ENCODE measurements at places on chromosomes 13 and 19.
A peak's percentile ranks its signal among the peaks of the same experiment; 100 is the strongest.

DNA sequence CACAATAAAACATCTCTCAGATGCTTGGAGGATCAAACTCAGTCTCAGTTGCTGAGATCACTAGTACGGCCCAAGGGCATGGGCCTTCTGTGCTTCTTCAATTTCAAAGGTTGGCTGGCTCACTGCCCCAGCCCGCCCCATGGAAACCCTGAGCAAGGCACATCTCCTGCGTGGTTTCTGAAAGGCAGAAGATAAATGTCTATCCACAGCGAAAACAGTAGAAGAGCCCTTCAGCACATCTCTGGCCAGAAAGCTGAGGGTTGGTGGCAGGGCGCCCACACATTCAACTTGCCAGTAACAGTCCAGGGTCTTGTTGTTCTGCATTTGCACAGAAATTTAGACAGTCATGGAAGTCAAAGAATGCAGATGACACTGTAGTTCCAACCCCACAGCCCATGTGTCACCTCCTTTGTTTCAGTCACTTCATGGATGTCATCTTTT lies 24.0 kb upstream of the KATNAL1 start:
- DNase-seq, result no peak

DNA sequence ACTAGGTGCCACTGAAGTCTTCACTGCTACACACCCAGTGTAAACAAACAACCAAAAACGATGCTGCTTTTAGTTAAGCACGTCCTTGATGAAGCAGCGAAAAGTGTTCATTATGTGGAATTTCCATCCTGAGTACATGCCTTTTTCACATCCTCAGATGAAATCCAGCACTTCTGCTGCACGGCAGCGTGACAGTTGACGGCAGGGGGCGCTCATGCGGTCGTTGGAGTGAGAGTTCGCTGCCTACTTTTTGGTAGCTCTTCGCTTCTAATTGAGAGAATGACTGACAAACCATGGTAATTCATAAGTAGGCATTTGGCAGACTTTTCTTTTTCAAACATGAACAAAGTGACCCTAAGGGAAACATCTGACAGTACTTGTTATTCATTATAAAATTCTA lies 1124.9 kb downstream of the EFNB2 start:
- peak; percentile 32 for DNase-seq

- no peak for DNase-seq
Measured at GRCh38 chr13:49643035-49643646, 14.8 kb downstream of the ARL11 start.

GRCh38 chr13:43933378-43933777 lies 53.7 kb downstream of the LACC1 start:
- no peak for DNase-seq
